NCI-H187 treated with DMSO at 0.1 percent for 48 hours (cell line): ENCODE measurements at places on chromosomes 11 and 22.

DNA sequence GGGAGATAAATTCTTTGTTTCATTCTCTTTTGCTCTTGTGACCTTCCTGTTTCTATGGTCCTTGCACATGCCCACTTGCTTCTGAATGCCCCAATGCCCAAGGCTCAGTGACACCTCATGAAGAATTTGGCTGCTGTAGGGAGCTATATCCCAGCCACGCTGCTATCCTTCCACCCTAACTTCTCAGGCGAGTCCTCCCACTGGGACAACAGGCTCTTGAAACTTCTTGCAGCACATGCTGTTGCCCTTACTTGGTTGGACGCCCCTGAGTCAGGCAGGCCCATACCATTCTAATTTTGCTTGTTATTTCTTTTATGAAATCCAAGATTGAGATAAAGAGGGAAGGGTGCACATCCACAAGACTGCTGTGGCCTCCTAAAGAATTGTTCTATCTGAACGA, 57.6 kb upstream of the BLID start:
- DNase-seq = no peak

- DNase-seq = peak; percentile 4
Measured at GRCh38 chr11:95835768-95836488, 45.6 kb downstream of the CEP57 start.

DNA sequence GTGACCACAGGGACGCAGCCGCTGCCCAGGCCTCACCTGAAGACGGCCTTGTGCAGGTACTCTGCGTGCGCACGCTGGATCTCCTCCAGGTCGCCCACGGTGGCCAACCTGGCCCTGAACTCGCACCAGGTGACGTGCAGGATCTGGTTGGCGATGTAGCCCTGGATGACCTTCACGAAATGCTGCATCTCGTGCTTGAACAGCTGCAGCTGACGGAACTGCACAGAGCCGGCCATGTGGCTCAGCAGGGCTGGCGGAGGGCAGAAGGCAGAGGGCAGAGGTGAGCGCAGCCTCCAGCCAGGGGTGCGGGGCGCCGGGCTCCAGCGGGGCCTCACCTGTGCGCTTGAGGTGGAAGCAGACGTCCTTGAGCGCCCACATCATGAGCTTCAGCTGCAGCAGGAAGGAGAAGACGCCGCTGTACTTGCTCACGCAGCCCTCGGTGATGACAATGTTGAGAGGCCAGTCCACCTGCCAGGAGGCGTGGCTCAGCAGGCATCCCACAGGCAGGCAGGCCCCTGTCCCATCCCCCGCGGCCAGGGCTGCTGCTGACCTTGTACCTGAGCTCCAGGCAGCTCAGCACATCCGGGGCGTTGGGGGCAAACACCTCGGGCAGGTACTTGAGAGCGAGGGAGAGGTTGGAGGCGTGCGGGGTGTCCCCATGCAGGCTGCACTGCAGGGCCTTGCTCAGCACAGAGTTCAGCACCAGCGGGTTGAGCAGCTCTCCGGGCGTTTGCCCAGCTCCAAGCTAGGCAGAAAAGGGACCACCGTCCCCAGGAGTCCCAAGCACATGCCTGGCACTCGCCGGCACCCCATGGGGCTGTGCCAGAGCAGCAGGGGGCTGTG, 17.6 kb downstream of the SELENOO start:
- no peak for DNase-seq

GRCh38 chr11:118175031-118175992, 1.1 kb downstream of the SCN2B start:
- no peak for DNase-seq

DNA sequence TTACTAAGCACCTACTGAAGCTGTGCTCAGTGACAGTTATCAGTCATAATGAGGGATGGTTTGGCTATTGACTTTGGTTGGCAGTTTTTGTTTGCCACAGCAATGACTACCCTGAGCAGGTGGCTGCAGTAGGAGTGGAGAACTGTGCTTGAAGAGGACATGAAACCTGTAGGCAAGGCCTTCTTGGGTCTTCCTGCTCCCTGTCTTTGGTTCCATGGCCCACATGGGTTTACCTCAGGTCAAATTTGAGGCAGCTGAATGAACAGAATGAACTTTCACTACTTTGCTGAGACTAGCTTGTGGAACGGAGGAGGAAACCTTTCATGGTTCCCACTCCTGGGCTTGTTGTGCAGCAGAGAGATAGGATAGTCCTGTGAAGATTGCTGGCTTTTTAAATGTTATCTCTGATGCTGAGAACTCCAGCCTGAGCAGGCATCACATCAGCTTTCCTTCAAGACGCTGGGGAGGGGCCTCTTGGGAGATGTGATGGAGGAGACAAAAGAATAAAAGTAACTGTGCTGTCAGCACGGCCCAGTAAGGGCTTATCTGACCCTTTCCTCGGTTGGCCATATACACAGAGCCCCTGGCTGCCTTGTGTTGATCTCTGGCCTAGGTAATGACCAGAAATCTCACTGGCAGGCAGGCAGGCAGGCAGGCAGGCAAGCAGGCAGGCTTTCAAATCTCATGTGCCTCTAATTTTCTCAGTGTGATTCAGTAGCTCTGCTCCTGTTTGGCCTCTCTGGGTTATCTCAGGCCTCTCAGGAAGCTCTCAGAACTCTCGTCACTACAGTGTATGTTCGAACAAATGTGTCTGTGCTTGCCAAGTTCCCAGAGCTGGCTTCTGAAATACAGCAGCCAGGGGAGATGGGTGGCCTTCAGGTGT, 12.0 kb downstream of the STIM1 start:
- no peak for DNase-seq
